ENCODE measurements at places on chromosomes 13 and 19. TPM values are rescaled to one million over a fixed set of nuclear protein-coding genes. Genes with fewer than 3 reads are reported as not detected.
A peak's percentile ranks its signal among the peaks of the same experiment; 100 is the strongest.

- no peak for DNase-seq
- H3K4me1 ChIP-seq = peaks cover 18% of the 10 kb centered on the region
- H3K27me3 ChIP-seq = no peaks in the 10 kb centered on the region
- no peak overlapping the region for H3K4me3 ChIP-seq
Measured at GRCh38 chr13:36356058-36356457, 9.9 kb upstream of the SPART start.

Gene C2CD4C
- total RNA-seq = 0.54 TPM

Gene PBX4
- not detected for total RNA-seq

DNA sequence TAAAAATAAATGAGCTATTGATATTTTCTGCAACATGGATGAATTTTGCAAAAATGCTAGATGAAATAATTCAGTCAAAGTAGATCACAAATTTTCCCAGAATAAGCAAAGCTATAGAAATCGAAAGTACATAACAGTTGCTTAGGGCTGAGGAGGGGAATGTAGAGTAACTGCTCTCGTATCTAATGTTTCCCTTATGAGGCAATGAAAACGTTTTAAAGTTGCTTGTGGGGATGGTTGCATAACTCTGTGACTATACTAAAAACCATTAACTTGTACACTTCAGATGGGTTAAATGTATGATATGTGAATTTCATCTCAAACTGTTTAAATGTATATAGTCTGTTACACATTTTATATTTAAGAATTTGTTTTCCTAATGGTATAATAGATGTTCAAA is 231.7 kb downstream of the GGACT start:
- H3K27ac ChIP-seq = no peak overlapping the region
- no peak for DNase-seq
- no peaks in the 10 kb centered on the region for H3K27me3 ChIP-seq
- no peaks in the 10 kb centered on the region for H3K36me3 ChIP-seq
- no peaks in the 10 kb centered on the region for H3K4me1 ChIP-seq

- no peaks in the 10 kb centered on the region for H3K4me1 ChIP-seq
- no peaks in the 10 kb centered on the region for H3K27me3 ChIP-seq
- no peak overlapping the region for H3K27ac ChIP-seq
- peak overlapping the region; percentile 21 for H3K4me3 ChIP-seq
- no peak for DNase-seq
Measured at GRCh38 chr19:7787141-7787540, 24.1 kb downstream of the CLEC4M start.

GRCh38 chr19:2294687-2295335 is 12.8 kb upstream of the PEAK3 start:
- H3K4me3 ChIP-seq = peak overlapping the region; percentile 53
- H3K27ac ChIP-seq = peak overlapping the region; percentile 31
- H3K36me3 ChIP-seq = no peaks in the 10 kb centered on the region
- no peak for DNase-seq
- H3K27me3 ChIP-seq = no peaks in the 10 kb centered on the region
- peaks cover 21% of the 10 kb centered on the region for H3K4me1 ChIP-seq

Gene NTN5
- total RNA-seq = 0.54 TPM

DNA sequence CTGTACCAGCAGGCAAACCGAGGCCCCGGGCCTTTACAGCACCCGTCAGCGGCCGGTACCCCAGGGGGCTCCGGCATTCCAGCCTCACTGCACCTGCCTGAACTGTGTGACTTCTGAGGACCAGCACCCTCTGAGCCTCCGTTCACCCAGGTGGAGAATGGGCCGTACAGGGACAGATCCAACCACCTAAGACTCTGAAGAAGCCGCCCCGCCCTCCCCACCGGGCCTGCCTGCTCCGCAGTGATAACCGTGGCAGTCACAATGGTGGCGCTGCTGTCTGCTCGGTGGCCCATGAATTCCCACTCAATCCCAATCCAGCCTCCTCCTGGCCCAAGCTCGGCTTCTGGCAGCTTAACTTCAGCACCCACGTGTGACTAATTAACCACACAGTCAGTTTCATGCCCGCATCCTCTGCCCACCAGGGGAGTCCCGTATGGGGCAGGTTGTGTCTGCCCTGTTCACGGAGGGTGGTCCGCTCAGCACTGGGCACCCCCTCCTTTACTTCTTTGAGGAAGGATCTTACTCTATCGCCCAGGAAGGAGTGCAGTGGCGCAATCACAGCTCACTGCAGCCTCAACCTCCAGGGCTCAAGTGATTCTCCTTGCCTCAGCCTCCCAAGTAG is 3.4 kb downstream of the TCF3 start:
- H3K4me1 ChIP-seq = peaks cover 11% of the 10 kb centered on the region
- H3K36me3 ChIP-seq = no peaks in the 10 kb centered on the region
- no peaks in the 10 kb centered on the region for H3K27me3 ChIP-seq
- H3K27ac ChIP-seq = no peak overlapping the region
- no peak overlapping the region for H3K4me3 ChIP-seq
- no peak for DNase-seq

- H3K27me3 ChIP-seq = no peaks in the 10 kb centered on the region
- no peaks in the 10 kb centered on the region for H3K36me3 ChIP-seq
- H3K4me1 ChIP-seq = peaks cover 25% of the 10 kb centered on the region
Measured at GRCh38 chr13:33204130-33204927, 81.2 kb downstream of the STARD13 start.

DNA sequence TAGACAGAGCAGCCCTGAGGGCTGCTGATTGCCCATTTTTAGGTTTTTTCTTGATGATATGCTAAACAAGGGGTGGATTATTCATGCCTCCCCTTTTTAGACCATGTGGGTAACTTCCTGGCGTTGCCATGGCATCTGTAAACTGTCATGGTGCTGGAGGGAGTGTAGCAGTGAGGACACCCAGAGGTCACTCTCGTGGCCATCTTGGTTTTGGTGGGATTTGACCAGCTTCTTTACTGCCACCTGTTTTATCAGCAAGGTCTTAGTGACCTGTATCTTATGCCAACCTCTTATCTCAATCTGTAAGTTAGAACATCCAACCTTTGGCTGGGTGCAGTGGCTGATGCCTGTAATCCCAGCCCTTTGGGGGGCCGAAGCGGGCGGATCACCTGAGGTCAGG is 148.0 kb downstream of the PTPRS start:
- no peaks in the 10 kb centered on the region for H3K36me3 ChIP-seq
- no peak for DNase-seq
- no peaks in the 10 kb centered on the region for H3K27me3 ChIP-seq
- no peak overlapping the region for H3K27ac ChIP-seq

DNA sequence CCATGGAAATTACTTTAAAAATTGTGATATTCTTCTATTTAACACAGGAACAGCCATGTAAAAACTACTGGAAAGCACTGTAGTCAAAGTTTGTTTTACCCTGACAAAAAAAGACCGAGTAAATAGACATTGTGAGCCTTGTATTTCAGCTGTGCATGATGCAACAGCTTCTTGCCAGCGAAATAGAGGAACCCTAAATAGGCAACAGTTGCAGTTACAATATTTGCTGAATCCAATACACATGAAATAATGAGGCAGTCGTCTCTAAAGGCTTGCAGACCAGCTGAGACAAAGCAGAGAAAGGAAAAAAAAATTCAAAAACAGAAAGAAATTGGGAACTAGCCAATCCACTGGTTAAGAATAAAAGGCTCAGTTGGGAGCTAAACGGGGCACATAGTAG is 1001.1 kb downstream of the OLFM4 start:
- H3K27me3 ChIP-seq = no peaks in the 10 kb centered on the region
- DNase-seq = no peak
- no peaks in the 10 kb centered on the region for H3K4me1 ChIP-seq
- no peak overlapping the region for H3K4me3 ChIP-seq
- no peaks in the 10 kb centered on the region for H3K36me3 ChIP-seq

Gene PTGIR
- total RNA-seq = 106 TPM

GRCh38 chr13:98892821-98893220 is 85.0 kb downstream of the DOCK9 start:
- no peaks in the 10 kb centered on the region for H3K4me1 ChIP-seq

DNA sequence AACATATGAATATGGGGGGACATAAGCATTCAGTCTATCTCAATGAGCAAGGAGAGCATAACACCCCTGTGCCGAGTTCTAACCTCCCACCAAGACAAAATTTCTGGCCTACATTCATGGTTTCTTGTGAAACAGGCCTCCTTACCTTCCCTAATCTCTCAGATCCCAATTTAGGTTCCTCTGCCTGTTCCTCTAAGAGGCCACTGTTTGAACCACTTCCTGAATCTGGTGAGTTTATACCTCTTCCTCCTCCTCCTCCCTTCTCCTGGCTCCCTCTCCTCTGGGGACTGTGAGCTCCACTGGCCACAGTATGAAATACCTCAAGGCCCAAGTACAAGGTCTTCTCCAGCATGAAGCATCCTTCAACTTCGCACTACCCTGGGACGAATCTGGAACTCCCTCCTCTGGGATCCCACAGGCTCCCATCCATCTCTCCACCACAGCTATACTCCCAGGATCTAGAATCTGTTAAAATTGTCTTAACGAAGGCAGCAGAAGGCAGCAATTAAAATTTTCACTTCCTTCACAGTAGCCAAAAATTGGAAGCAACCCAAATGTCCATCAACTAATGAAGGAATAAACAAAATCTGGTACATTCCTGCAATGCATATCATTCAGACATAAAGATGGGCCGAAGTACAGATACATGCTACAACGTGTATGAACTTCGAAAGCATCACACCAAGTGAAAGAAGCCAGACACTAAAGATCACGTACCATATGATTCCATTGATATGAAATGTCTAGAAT is 7.8 kb upstream of the SIGLECL1 start:
- H3K4me3 ChIP-seq = no peak overlapping the region
- no peak overlapping the region for H3K27ac ChIP-seq
- no peak for DNase-seq
- H3K4me1 ChIP-seq = no peaks in the 10 kb centered on the region
- no peaks in the 10 kb centered on the region for H3K36me3 ChIP-seq

Gene FLT1
- total RNA-seq = 44.6 TPM

GRCh38 chr13:94394723-94395122 is 84.8 kb downstream of the DCT start:
- H3K4me1 ChIP-seq = no peaks in the 10 kb centered on the region
- no peaks in the 10 kb centered on the region for H3K36me3 ChIP-seq
- H3K27ac ChIP-seq = no peak overlapping the region
- DNase-seq = no peak

Gene PSG6
- not detected for total RNA-seq

DNA sequence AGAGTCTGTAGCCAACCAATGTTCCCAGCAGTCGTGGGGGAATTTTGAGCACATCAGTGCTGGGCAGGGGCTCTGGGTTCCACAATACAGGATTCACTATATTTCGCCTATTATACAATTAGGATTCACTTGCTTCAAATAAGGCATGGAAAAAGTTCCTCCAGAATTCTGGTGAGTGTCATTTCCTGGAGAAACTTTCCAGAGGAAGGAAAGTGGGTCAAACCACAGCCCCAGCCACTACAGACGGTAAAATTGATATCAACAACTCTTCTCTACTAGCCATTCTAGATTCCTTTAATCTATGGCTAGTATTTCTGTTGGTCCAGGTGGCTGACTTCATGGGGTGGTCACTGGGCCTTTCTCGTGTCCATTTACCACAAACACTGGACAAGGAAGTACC is 10.5 kb downstream of the MYCBP2 start:
- H3K36me3 ChIP-seq = no peaks in the 10 kb centered on the region
- no peaks in the 10 kb centered on the region for H3K27me3 ChIP-seq
- no peak overlapping the region for H3K4me3 ChIP-seq
- no peak for DNase-seq

DNA sequence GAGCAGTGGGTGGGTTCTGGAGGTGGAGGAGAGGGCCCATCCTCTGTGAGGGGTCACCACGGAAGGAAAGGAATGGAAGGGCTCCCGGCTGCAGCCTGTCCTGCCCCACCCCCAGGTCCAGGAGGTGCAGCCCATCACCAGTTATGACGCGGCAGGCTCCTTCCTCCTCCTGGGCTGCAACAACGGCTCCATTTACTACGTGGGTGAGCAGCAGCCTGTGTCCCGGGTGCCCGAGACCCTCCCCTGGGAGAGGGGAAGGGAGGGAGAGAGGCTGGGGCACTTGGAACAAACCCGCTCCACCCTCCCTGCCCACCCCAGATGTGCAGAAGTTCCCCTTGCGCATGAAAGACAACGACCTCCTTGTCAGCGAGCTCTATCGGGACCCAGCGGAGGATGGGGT is 6.6 kb downstream of the SHKBP1 start:
- DNase-seq = no peak
- no peak overlapping the region for H3K27ac ChIP-seq
- H3K27me3 ChIP-seq = no peaks in the 10 kb centered on the region
- peaks cover 44% of the 10 kb centered on the region for H3K36me3 ChIP-seq
- H3K4me3 ChIP-seq = no peak overlapping the region

DNA sequence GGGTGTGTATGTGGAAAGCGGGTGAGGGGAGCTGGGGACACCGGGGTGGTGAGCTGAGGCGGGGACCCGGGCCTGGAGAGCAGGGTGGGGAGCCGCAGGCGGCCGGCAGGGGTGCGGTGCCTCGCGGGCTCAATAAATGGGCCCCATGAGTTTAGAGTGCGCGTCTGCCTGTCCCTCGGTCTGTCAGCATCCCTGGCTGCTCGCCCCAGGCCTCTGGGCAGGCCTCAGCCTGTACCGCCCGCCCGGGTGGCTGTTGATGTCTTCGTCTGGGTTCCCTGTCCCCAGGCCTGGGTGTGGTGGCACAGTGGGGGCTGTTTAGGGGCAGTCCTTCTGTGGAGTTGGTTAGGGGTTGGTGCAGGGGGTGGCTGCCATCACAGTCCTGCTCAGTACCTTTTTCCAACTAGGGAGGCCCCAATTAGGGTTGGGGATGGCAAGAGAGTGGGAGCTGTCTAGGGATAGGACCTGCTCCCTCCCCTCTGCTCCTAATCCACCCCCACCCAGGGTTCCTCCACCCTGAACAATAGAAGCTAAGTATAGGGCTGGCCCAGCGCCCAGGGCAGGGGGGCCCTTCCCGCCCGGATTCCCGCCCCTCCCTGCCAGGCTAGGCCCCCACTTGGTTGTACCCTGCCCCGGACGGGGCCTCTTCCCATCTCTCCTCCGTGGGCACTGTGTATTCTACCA is 12.2 kb downstream of the CIC start:
- no peaks in the 10 kb centered on the region for H3K36me3 ChIP-seq
- peak overlapping the region; percentile 81 for H3K4me3 ChIP-seq
- H3K27me3 ChIP-seq = no peaks in the 10 kb centered on the region

Gene HTR2A
- total RNA-seq = 2.6 TPM

Gene ANKLE1
- not detected for total RNA-seq

Measured in thoracic aorta (tissue), 2 donors.